Stimulated activated CD4-positive, alpha-beta T cell treated with anti-CD3 and anti-CD28 coated beads, Interleukin-1b, Interleukin-23, amount 100 ng/mL, for 1 hour (primary cell): ENCODE measurements at places on chromosomes 16 and 17.

GRCh38 chr16:84143784-84144199 lies 1.2 kb downstream of the HSDL1 start:
- DNase-seq = no peak

DNA sequence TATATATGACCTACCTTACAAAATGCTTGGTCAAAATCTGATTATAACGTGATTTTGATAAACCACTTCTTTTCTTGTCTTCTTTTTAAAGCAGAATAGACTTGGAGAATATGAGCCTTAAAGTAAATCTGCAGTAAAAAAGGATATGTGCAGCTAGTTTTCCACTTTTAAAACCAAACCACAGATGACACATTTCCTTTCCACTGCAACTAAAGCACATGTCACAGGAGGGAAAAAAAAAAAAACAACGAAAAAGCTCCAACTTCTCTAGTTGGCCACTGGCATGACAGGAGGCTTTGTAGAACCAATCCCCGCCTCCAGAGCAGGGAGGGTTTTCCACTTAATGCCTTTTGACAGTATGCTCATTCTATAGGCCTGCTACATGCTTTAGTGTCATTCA lies at the start of gene EVI2A:
Gene EVI2A, minus strand, starts transcription at position 142 of the 400 bp plus-strand sequence. CDS start 2,609 bp downstream, outside the sequence.
- DNase-seq = peak; percentile 56

GRCh38 chr17:882827-883585 lies 96.6 kb downstream of the NXN start:
- no peak for DNase-seq

GRCh38 chr16:27851586-27851985 lies 211.9 kb downstream of the GSG1L start:
- DNase-seq = no peak

DNA sequence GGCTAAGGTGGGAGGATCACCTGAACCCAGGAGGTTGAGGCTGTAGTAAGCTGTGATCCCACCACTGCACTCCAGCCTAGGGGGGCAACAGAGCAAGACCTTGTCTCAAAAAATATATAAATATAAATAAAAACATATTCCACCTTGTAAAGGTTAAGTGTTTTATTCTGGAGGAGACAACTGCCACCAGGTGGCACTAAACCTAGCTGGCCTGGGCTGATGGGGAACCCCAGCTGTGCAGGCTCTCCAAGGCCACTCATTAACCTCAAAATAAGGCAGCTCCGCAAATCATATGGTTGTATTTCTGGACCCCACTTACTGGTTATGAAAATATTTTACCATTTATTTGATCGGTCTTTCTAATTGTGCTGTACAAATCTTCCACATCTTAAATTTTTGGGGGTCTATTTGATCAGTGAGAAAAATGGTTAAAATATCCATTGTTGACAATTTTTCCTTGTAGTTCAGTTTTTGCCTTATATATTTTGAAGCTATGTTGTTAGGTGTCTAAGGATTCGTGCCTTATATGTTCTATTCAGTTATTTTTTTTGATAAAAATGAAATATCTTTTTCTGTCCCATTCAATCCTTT lies 8.5 kb upstream of the ICAM2 start:
- DNase-seq = peak; percentile 57

- no peak for DNase-seq
These were observed at the start of gene TPSG1 for GRCh38 chr16:1225051-1225451. TPSG1 (minus strand) TSS chr16:1225268; CDS start chr16:1225252, 16 bp downstream.

- DNase-seq = no peak
These were observed 13.5 kb downstream of the CEP295NL start for GRCh38 chr17:78889531-78889930.

DNA sequence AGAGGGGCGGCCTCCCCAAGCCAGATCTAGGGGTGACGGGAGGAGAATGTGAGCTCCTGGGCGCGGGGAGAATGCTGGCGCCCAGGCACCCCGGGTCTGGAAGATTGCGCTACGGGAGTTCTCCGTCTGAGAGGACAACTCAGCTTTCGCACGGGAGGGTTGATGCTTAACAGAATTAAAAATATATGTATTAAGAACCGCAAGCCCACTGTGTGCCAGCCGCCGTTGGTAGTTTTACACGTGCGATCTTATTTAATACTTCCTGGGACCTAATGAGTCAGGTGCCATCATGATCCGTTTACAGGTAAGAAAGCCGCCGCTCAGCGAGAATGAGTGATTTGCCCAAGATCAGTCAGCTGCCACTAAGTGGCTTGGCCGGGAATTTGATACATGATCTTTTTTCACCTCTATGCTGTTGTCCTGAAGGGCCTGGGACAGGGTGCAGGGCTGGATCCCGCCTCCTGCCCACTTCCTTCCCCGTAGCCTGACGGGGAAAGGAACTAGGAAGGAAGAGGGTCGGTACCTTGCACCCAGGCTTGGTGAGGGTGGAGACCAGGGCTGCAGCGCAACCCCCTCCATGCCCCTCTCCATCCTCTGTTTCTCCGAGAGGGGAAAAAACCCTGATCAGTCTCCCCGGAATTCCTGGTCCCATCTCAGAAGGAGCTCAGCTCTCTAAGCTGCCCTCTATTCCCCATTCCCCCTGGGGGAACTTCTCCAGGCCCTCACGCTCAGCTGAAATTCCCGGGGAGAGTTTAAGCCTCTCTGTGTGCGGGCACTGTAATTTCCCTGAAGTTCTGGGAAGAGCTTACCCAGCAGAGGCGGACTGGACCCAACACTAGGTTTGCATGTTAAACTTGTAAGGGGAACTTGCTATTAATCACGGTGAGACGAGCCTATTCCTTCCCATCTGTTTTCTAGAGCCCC lies 983 bp downstream of the VAT1L start:
- DNase-seq = no peak

DNA sequence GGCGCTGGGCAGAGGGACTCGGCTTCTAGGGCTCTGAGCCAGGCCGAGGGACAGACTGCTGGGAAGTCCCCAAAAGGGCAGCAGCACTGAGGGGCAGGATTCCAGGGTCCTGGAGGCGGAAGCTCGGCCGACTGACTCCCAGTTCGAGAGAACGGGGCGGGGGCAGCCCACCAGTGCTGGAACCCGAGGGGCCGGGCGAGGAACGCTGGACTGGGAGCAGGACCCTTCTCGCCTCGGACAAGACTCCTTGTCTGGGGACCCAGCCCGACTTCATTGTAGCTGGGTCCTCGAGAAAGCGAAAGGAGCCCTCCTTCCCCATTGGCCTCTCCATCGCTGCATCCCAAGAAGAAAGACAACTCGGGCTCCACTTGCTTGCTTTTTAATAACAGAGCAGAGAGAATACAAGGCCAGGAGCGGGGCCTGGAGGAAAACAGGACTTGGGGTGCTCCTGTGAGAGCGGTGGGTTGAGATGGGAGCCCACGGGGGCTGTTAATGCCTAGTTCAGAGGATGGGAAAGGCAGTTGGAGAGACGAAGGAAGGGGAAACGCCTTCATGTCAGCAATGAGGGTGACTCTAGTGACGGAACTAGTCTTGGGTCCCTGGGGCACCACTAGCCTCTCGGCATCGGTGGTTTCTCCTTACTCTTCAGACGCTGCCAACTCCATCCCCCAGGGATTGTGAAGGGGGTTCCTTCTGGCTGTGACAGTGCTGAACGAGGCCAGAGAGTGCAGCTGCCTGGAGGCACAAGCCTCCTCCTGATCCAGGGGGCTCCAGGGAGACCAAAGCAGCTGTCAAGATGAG lies 492 bp upstream of the CAMTA2 start:
- no peak for DNase-seq

DNA sequence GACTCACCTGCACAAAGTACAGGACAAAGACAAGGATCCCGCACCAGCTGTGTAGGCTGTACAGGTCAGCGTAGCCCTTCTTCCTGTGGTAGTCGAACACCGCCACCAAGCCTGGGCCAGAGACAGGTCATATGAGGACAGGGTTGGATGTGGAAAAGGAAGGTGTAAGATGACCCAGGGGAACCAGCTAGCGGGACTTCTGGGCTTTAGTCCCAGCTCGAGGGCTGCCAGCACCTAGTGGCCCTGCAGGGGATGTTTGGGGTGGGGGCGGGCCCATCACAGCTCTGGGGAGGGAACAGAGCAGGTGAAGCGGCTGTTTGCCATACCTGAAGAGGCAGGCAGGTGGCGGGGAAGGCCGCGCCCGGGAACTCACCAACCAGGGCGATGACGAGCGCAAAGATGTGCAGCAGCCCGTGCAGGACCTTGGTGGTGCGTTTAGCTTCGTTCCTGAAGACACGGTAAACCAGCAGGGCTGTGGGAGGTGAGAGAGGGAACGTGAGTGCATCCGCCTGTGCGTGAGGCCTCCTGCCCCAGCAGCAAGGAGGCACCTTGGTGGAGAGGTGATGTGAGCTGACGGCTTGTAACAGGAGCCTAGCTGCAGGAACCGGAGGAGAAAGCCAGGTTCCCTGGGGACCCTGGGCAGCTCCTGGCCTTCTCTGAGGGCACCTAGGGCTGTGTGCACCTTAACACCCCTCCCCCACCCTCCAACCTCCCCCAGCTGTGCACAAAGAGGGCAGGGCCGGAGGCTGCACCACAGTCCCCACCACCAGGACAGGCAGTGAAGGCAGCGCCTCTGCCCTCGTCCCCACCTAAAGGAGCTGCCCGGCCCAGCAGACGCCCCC lies 10.2 kb downstream of the CYB561 start:
- no peak for DNase-seq

- no peak for DNase-seq
These were observed 287.0 kb upstream of the XYLT1 start for GRCh38 chr16:17757808-17758207.

- no peak for DNase-seq
These were observed 19.7 kb upstream of the MEIOC start for GRCh38 chr17:44636562-44636961.

DNA sequence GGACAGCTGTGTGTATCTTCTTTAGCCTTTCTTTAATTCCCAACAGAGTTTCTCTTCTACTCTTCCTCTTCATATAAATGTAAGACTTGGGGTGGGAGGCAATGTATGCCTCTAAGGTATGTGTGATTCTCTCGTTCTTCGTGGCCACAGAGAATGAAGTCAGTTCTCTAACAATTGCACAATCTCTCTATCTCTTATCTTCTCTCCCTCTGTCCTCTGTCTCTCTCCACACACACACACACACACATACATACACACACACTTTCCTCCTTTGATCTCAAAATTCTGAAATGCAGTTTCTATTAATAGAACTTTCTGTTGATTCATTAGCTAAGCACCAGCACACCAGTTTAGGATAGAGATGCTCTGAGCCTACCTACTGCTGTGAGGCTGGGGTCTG lies 615.7 kb upstream of the SALL1 start:
- DNase-seq = no peak
